Fibroblast of skin of right biceps (primary cell): ENCODE measurements at places on chromosomes 1 and 21.

DNA sequence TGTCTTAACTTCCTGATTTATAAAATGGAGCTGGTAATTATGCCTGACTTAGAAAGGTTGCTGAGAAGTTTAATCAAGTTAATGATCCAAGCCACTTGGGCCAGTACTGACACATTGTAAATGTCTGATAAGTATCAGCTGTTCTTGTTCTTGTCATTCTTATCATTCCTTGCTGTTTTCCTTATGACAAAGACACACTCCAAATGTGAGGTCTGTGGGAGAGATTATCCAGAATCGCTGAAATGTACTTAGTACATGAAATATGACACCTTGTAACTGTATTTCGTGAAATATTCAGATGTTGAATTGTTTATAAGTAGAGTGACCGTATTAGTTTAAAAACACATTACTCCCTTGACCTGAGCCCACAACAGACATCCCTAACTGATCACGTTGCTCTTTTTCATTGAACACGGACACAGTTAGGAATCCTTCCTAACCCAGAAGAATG, 6.1 kb downstream of the AADACL4 start:
- DNase-seq = peak; percentile 60

- DNase-seq = no peak
Observed at GRCh38 chr1:96238426-96238825, 483.2 kb upstream of the PTBP2 start.

- DNase-seq = no peak
Observed at GRCh38 chr1:152495066-152495675, 15.4 kb upstream of the LCE5A start.

DNA sequence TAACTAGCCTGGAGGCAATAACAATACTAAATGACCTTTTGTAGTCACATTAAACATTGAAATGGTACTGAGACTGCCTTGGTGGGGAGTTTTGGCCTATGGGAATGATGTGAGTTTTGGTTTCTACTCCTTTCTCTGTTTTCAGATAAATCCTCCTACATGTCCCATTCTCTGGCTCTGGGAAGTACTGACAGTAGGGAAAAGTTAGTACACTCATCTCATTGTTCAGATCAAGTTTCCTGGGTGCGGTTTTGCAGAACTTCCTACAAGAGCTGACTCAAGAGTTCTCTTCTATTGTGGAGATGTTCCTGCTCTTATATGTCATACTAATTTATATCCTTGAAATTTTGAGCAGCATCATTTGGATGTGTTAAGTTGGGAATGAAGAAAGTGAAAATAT, 74.2 kb upstream of the MACF1 start:
- peak; percentile 78 for DNase-seq

DNA sequence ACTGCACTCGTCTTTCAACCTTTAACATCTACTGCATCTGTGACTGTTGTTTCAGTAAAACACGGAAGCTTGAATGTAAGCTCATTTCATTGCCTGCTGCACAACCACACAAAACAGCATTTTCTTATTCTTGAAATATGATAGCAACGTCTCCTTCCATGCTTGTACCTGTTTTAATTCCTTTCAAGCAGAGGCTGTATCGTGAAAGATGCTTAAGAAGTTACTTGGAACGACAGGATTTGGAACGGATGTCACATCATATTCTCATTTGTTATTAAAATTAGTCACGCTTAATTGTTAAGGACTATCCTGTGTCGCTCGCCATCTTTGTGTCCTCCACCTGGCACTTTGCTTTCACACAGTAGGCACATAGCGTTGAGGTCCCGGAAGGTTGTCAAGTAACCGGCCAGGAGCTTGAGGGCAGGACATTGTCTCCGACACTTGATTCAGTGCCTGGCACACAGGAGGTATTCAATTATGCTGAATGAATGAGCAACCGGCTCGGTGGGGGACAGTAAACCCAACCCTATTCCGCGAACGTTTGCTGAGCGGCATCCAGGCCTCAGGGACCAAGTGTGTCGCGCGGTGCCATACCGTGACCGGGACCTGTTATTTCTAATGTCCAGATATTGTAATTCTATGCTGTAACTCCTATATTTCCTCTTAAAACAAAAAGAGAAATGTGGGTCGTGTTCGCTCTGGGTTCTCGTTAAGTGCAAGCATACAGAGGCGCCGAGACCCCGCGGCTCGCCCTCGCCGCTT, 499 bp upstream of the SH3GLB1 start:
- peak; percentile 11 for DNase-seq

DNA sequence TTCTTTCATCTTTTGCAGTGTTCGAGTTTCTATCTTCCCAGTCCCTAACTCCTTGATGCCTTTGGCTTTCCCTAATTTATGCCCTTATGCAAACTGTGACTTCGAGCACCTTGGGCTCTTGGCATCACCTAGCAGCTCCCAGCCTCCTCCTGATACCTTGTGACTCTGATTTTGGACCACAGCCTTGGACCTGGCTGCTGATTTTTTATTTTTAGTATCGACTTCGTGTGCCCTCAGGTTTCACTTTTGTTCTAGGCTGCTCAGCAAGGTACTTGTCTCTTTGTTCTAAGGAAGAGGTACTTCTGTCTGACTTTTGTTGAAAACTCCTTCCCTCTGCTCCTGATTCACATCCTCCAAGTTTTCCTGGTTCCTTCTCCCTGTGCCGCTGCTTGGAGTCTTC, 69.6 kb upstream of the KCNK1 start:
- DNase-seq = no peak

- DNase-seq = peak; percentile 37
Observed at GRCh38 chr1:198660341-198661261, 21.8 kb downstream of the PTPRC start.

DNA sequence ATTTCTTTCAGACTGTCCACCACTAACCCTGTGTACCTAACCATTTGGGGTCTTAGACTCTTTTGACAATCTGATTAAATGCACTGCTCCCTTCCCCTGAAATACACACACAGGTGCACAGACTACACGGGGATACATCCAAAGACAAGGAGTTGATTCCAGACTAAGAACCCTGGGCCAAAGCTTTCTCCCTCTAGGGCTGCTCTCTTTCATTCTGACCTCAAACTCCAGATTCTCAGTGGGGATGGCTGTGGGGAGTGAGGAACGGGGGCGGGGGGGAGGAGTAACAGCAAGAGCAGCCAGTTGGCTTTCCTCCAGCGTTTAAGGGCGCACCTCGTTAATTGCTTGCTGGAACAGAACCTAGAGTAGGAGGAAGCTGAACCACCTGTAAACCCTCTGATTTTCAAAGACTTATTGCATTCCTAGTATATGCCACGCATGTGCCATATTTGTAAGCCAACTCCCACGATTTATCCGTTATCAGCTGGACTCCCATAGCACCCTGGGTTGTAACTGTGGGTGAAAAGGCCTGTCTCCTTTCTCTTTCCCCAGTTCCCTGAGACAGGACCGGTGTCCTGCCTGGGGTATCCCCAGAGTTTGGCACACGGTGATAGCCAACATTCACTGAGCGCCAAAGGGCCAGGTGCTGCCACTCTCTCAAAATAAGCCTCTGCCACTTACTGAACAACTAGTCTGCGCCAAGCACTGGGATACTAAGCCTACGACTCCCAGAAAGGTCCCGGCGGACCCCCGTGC, 920 bp downstream of the MTHFR start:
- DNase-seq = peak; percentile 22

DNA sequence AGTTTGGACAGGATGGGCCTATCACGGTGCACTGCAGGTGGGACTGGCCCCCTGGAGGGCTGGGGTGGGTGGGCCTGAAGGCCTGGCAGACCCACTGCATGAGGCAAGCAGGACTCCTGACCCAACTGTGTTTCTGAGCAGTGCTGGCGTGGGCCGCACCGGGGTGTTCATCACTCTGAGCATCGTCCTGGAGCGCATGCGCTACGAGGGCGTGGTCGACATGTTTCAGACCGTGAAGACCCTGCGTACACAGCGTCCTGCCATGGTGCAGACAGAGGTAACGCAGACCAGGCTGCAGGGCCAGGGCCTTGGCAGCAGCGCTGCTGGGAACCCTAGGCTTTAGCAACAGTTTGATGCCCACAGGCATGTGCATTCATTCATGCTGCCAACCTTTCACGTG, 29.0 kb upstream of the KDM4A start:
- no peak for DNase-seq

- no peak for DNase-seq
Observed at GRCh38 chr1:53520481-53520880, 61.3 kb downstream of the DMRTB1 start.

DNA sequence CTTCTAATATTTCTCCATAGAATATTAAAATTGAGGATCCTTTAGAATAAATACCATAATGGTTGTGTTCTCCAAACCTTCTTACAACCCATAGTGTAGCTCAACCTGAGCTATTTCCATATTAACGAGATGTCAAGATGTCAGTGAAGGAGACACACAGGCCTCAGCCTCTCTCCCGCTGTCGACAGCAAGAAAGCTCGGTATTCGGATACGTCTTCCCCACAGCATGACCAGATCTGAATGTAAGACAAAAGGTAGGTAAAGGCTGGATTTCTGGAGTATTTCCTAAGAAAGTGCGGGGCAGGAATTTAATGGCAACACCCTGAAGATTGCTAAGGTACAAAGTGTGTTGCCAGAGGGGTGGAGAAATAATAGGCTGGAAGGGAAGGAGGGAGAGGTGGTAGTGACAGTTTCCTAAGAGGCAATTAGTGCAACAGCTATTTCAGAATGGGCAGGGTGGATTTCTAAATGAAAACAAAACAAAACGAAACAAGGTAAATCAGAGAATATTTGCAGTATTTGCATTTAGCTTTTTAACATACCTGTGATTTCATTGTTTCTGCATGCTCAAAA, 1.7 kb downstream of the ADSS2 start:
- no peak for DNase-seq

- no peak for DNase-seq
Observed at GRCh38 chr1:3992103-3992556, 92.1 kb upstream of the C1orf174 start.

DNA sequence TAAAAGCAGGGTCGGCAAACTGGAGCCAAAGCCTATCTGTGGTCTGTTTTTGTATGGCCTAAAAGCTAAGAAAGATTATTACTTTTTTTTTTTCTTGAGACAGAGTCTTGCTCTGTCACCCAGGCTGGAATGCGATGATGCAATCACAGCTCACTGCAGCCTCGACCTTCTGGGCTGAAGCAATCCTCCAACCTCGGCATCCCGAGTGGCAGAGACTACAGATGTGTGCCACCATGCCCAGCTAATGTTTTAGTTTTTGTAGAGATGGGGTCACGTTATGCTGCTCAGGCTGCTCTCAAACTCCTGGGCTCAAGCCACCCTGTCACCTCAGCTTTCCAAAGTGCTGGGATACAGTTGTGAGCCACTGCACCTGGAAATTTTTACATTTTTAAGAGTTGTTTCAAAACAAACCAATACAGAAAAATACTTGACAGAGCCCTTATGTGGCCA, 6.5 kb upstream of the GLRX2 start:
- peak; percentile 88 for DNase-seq

DNA sequence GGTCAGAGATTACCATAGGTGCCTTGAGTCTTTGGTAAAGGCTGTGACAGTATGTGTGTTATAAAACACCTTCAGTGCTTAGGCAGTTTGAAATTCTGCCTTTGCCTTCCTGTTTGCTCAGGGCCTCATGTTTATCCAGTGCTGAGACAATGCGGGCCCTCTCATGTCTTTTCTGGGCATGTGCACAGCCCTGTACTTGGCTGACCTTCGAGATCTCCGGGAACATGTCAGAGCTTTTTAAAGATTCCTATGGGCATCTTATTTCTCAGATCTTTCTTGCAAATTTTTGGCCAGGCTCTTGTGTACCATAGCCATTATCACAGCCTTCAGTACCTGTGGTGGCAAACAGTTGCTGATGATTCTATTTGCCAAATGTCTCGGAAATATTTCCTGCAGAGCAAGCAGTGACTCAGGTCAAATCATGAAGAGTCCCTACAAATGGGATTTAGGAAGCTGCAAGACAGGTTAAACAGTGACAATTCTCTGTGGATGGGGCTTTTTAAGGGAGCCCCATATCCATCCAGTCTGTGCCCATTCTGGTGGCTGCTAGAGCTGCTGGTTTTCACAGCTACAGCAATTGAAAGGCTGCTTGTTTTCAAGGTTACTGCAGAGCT, 42.1 kb downstream of the HOOK1 start:
- DNase-seq = no peak

DNA sequence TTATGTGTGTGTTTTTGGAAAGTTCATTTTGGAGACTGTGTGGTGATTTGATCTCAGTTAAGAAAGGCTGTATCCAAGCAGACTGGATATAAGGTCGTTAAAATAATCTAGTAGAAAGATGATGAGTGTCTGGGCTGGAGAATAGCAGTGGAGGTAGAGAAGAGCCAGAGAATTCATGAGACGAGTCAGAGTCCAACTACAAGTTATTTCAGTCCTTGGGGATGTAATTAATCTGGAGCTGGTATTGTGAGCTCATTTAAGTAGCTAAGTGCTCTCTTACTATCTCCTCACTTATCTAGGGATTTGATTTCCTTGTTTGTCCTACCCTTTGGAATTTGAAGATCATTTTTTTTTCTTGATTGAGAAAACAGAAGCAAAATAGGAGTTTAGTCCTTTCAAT, 1219.0 kb upstream of the ADGRL4 start:
- peak; percentile 6 for DNase-seq

DNA sequence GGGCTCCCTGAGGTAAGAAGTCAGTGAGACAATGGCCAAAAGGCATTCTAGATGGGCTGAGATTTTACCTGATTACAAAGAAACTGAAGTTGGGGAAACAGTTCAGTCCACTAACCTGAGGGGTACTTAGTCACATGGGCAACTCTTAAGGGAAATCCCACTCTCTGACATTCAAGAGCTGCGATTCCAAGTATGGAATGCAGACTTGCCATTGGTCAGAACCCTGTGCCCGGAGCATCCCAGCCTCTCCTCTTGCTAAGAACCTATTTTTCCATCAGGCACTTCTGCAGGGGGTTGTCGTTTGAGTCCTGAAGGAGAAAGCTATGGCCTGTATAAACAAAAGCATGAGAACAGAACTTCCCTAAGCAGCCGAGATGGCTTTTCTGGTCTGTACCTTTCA, 434.9 kb upstream of the DAB1 start:
- no peak for DNase-seq

DNA sequence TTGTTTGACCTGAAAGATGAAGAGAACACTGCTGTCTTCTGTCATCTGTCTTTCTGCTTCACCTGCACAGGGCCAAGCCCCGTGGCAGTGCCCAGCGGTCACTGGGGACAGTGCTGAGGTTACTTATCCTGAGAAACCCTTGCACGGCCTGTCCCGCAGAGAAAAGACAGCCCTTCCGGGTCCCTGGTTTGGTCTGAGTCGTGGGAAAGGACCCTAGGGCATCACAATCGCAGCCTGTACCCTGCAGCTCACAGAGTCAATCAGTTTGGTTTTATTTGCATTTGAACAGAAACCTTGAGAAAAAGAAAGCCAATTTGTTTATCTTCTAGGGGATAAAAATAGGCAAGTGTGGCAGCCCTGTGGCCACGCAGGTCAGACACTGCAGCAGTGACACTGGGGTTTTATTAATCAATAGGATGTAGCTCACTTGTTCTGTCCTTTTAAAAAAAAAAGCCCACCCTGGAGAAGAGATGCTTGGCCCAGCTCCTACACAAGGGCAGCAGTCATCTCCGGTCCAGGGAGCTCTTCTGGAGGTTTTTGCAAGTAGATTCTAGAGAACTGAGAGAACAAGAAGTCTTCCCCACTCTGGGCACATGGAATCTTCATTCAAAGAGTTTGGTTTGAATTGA, 120.0 kb downstream of the PEX14 start:
- no peak for DNase-seq
